ENCODE measurements at places on chromosomes 11 and 22.

GRCh38 chr11:16809886-16810668, 71.6 kb downstream of the C11orf58 start:
- no peak for DNase-seq

DNA sequence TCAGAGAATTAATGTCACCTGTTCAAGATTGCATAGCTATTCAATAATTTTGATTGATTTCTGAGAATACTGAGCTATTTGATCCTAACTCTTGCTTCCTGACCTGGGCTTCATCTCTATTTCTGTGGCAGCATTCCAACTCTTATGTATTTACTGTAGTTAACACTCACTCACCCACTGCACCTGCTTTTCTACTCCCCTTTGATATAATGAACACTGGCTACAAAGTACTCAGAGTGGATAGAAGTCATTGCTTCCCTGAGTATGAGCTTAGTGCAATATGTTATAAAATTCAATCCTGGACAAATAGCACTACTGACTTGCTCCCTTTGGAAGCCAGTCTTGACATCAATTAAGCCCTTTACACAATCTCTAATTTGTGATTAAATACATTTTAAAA, 117.2 kb downstream of the APIP start:
- DNase-seq, result no peak

- no peak for DNase-seq
Observed at GRCh38 chr11:63880403-63880790, 36.6 kb downstream of the RCOR2 start.

DNA sequence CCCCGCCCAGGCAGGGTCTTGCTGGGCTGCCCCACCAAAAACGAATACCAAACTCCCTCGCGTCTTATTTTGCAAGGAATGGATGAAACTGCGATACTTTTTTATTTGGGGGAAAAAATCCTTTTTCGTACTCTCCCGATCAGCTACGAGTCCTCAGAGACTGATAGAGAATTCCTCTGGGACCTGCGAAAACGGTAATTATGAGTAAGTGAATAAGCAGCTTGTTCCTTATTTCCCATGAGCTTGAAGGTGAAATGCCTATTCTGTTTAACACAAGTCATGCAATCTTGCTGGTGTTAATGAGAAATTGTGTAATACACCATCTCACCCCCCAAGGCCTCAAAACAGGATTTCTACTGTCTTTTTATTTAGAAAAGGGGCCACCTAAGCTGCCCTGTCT, 5.5 kb downstream of the GRK3 start:
- DNase-seq, result no peak

- no peak for DNase-seq
Observed at GRCh38 chr11:2400762-2401435, 349 bp downstream of the TSSC4 start.

DNA sequence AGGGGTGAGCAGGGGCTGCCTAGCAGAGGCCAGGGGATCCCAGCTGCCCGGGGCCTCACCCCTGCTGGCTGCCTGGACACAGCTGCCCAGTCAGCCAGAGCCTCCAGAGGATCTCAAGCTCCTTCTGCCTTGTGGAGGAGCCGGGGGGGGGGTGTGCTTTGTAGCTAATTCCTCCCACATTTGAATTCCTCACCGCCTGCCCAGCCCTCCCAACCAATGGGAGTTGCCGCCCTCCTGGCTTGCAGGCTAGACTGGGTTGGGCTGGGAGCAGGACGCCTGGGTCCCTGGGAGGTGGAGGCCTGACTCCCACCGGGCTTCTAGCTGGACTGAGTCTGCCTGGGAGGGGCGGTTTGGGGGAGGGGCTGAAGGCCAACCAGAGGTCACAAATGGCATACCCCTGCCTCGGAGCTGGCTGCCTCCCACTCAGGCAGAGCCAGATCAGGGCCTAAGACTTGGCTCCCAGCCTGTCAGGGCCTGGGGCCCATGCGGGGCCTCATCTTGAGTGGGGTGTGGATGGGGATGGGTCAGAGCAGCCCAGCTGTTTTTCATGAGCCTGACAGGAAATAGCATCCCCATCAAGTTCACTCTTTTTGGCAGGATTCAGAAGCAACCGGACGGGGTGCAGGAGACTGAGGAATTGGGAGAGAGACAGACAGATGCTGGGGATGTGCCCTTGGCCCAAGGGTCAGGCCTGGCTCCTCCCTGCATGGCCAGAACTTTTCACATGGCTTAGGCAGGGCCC, 29.2 kb upstream of the PDE2A start:
- DNase-seq, result no peak

DNA sequence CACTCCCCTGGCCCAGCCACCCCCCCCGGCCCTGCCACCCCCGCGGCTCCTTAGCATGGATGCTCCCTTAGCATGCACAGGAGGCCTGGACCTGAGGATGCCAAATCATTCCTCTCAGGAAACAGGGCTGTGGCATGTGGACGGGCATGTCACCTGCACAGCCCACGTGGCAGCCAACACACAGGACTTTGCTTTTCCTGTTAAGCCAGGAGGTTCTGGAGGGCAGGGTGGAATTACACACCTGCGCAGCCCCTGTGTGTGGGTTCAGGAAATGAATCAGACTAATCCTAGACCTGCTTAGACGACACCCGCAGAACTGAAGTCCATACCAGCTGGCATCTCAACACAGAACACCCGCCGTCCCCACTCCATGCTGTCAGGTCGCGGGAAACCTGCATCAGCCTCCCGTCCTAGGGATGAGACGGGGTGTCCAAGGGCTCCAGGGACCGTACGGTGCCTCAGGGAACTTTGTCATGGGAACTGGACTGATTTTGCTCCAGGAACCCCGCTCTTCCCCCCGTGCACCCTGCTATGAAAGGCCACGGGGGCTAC, 10.2 kb downstream of the CERK start:
- DNase-seq, result no peak

- DNase-seq, result no peak
Observed at GRCh38 chr11:86955111-86955360, 159 bp downstream of the FZD4 start.

DNA sequence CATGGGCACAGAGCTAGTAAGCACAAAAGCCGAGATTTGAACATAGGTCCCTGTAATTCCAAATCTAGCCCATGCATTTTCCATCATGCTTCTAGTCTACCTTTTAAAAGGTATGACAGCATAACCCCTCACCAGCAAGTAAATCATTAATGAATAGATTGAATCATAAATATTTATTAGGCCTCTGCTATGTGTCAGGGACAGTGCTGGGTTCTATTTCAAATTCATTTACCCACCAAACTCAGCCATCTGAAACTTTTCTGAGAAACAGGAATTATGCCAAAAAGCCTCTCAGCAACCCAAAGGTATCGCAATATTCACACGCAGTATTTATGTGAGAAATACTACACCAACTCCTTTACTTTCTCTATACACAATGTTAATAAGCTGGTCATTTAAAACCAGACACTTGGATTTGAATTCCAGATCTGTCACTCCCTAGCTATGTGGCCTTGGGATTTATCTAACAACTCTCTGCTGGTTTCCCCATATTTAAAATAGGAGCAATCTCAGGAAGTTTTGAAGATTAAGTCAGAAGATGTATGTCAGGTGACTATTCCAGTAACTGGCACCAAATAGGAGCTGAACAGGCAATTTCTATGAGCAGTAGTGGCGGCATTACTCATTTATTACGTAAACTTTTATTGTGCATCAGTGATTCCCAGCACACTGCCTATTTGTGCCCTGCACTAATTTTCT, 191.4 kb downstream of the TENM4 start:
- no peak for DNase-seq

DNA sequence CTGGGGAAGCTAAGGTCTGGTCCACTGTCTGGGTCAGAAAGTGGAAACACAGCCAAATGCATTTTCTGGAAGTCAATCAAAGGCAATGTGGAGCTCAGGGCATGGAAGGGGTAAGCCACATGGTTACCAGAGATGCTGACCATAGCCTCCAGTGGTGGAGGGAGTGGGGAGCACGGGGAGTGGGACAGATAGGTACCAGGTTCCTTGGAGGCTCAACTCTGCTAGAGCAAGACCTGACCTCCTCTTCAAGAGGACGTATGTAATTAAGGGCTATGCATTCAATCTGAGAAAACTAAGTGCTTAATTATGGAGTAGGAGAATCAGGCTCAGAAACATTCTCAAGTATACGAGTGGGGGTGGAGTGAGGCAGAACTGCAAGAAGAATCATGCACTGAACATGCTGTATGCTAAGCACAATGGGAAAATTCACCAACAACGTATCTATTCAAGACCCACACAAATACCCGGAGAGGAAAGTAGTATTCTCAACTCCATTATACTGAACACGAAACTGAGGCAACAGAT, 65.2 kb upstream of the PHOX2A start:
- no peak for DNase-seq

- no peak for DNase-seq
Observed at GRCh38 chr22:36343720-36344105, 44.1 kb downstream of the MYH9 start.

- DNase-seq, result no peak
Observed at GRCh38 chr11:105524286-105524685, 85.6 kb upstream of the GRIA4 start.

DNA sequence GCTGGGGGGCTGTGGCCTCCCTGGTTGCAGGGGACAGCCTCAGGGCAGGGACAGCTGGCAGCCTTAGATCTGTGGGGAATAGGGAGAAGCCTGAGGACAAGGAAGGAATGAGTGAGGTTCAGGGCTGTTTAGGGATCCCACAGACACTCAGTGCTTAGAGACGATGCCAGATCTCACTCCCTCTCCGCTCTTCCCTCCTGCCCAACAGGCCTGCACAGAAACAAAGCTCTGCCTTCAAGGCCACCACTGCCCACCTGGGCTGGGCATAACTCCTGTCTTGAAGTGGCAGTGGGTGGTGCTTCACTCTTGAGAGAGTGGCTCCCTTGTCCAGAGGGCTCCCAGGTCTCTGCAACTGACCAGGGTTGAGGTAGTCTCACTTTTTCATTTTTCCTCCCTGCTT, 13.1 kb upstream of the CENATAC start:
- DNase-seq, result no peak

DNA sequence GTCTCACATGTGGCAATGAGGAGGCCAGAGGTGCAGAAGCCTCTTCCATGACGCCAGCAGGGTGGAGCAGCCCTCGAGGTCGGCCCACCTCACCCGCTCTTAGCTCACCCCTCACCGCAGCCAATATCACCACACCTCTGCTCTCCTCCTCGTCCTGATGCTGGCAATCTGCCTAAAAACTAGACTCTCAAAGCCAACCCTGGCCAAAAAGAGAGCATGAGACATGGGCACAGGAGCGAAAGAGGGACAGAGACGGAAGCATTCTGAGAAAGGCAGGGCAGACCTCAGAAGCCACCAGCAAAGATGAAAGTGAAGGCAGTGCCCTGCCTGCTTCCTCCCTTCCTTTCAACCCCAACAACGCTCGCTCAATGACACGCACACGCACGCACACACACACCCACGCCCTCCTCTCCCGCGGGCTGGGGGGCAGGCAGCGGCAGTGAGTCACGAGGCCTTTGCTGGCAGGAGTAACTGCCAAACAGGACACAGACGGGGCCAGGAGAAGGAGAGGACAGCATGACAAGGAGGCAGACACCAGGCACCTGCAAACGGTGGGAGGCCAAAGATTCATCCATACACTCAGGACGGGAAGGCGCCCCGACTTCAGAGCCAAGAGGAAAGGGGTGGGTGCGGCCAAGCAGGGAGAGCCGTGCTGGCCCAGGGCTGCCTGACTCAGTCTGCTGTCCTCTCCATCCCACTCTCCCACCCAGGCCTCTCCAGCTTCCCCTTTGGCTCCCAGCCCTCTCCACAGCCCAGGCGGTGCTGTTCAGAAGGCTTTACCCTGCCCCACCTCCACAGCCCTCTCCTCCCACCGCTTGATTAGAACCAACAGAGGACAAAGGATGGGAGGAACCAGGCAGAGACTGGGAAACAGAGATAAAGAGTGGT, 11.4 kb downstream of the IGSF9B start:
- DNase-seq, result peak; percentile 76

DNA sequence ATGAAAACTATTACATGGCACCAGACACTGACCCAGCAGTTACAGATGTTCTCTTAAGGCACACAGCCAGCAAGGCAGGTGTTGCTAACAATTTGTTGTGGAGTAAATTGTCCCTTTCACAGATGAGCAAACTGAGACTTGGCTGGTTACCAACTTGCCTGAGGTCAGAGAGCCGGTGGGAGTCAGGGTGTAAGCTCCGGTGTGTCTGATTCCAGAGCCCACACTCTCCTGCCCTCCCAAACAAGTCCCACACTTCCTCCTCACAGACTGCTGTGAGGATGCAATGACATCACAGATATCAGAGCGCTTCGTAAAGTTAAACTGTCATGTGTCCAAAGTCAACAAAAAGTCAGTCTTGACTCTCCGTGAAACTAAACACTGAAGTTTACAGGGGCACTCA, 12.5 kb downstream of the GDPD5 start:
- no peak for DNase-seq

GRCh38 chr11:103294516-103294915, 185.3 kb downstream of the DYNC2H1 start:
- DNase-seq, result no peak

- DNase-seq, result no peak
Observed at GRCh38 chr11:23551706-23552105, 691.4 kb upstream of the CCDC179 start.

- DNase-seq, result peak; percentile 94
Observed at GRCh38 chr22:48045369-48045768, 1282.9 kb downstream of the TBC1D22A start.

GRCh38 chr11:117302228-117302627, 11.1 kb downstream of the BACE1-AS start:
- DNase-seq, result no peak

DNA sequence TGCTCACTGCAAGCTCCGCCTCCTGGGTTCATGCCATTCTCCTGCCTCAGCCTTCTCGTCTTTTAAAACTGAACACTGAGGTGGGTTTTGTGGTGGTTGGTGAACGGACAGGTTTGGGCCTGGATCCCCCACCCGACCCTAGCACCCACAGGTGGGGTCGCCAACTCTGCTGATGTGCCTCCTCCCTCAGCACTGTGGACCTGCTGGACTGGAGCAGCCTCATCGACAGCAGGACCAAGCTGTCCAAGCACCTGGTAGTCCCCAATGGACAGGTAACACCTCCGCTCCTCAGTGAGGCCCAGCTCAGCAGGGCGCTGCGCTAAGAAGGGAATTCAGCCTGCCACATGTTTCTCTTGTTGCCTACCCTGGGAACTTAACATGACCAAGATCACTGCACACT, 15.2 kb downstream of the DGCR6L start:
- no peak for DNase-seq

- DNase-seq, result no peak
Observed at GRCh38 chr11:116960930-116961329, 123.5 kb upstream of the APOA1 start.

- no peak for DNase-seq
Observed at GRCh38 chr11:95704865-95705264, 84.7 kb downstream of the FAM76B start.

DNA sequence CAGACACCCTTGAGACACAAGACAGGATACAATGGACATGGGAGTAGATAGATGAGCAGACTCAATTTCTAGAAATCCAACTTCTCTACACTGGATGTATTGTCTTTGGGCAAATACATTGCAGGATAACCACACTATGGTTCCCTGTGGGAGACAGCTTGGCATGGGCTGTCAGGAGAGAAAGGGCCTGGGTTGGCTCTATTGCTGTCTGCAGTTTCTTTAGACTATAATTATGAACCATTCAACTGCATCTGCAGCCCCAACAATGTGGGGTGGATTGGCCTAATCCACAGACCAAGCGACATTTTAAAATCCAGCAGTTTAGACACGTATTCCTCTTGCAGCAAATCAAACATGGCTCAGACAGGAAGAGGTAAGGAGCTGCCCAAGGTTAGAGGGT, 60.3 kb downstream of the ETS1 start:
- DNase-seq, result no peak

- no peak for DNase-seq
Observed at GRCh38 chr22:47154621-47155081, 392.2 kb downstream of the TBC1D22A start.

Measured in DND-41 (cell line).